Activated T-cell treated with anti-CD3 and anti-CD28 coated beads for 24 hours (primary cell): ENCODE measurements at places on chromosomes 2 and 18.

- DNase-seq, result no peak
Measured at GRCh38 chr2:11678306-11678960, 8.4 kb upstream of the NTSR2 start.

GRCh38 chr2:48844417-48845155 is 89.1 kb upstream of the LHCGR start:
- DNase-seq, result no peak

DNA sequence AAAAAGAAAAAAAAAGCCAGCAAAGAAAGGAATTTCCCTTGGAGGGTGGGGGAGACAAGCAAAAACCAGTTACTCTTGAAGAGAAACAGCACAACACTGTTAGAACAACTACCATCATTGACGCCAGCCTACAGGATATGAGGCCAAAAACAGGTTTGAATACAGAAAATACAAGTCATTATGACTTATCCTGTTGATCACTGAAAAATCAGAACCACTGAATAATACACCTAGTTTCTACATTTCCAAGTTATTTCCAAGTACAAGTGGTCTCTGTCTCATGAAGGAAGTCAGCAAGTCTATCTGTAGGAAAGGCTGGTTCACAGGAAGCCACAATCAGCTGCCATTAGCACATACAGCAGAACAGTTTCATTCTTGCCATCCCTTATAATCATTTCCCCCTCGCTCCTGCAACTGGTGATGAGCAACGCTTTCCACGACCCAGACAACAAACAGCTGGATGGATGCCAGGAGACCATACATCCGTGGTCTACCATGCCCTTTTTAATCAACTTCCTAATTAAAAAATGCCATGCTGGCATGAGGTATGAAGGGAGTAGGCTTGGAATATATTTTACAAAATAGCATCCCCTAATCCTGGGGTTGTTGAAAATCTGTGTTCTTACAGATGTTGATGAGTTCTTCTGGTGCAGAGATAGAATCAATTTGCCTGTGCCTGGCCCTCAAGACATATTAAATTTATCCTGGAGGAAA is 10.4 kb downstream of the MYT1L start:
- DNase-seq, result no peak

GRCh38 chr18:26741758-26742157 is 123.7 kb downstream of the AQP4 start:
- DNase-seq, result no peak

DNA sequence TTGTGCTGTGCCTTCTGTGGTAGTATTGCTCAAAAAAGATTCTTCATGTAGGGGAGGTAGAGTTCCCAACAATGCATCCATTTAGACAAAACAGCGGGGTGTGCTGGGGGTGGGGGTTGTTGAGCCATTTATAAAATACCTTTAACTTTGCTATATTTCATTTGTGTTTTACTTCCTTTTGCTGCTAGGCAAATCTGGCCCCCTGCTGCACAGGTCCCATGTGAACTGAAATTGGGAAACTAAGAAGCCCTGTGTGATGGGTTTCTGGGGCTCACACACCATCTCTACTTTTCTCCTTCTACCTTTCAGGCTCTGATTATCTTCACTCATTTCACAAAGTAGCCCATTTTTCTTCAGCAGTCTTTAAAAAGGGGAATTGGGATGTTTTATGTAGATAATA is 52.7 kb upstream of the ITGA4 start:
- DNase-seq, result no peak

DNA sequence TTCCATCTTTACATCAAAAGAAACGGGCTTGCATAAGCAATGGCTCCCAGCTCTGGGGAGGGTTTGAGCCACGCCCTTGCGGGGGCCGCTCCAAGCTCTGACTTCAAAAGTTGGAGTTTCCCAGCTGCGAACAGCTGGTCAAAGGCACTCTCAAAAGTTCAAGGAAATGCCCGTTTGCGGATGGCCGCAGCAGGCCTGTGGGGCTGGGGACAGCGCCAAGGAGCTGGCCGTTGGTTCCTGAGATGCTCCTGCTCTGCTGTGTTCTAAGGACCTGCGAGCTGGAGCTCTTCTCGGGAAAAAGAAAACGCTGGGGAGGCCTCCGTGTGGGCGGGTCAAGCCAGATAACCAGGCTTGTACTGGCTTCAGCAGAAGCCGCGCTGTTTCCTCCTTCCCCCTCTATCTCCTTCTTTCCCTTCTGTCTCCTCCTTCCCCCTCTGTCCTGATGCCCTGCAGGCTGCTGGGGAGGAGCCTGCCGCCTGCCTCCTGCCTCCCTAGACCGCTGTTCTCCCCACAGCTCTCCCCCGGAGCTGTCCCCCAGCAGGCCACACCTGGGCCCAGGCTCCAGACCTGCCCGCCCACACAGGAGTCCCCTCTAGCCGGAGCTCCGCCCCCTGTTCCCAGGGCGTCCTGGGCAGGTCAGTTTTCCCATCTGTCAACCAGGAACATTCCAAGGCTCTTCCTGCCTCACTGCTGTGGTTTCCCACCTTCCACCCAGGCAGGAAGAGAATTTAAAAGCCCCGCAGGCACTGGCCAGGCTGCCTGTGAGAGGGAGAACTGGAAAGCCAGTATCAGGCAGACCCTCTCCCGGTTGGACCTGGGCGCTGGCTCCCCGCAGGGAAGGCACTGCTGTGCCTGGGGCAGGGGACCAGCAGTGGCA is 14.1 kb downstream of the KLF11 start:
- DNase-seq, result no peak

GRCh38 chr2:112907001-112907949 is 3.7 kb upstream of the IL37 start:
- no peak for DNase-seq

- DNase-seq, result no peak
Measured at GRCh38 chr2:151891566-151892194, 63.5 kb upstream of the ARL5A start.

DNA sequence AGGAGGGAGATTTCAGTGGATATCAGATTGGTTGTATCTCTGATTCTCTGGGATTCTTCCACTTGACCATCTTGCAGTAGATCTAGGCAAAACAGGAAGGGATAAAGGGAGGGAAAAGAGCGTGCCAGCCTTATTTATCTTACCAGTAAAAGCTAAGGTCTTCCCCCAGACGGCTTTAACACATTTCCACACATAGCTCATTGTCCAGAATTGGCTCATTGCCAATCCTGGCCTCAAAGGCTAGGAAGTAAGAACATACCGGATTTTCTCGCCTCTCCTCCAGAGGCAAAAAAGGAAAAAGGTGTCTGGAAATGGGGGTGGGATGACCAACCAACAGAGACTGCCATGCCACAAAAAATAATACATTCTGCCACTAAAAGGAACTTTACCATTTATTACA is 411.6 kb upstream of the NRP2 start:
- no peak for DNase-seq

DNA sequence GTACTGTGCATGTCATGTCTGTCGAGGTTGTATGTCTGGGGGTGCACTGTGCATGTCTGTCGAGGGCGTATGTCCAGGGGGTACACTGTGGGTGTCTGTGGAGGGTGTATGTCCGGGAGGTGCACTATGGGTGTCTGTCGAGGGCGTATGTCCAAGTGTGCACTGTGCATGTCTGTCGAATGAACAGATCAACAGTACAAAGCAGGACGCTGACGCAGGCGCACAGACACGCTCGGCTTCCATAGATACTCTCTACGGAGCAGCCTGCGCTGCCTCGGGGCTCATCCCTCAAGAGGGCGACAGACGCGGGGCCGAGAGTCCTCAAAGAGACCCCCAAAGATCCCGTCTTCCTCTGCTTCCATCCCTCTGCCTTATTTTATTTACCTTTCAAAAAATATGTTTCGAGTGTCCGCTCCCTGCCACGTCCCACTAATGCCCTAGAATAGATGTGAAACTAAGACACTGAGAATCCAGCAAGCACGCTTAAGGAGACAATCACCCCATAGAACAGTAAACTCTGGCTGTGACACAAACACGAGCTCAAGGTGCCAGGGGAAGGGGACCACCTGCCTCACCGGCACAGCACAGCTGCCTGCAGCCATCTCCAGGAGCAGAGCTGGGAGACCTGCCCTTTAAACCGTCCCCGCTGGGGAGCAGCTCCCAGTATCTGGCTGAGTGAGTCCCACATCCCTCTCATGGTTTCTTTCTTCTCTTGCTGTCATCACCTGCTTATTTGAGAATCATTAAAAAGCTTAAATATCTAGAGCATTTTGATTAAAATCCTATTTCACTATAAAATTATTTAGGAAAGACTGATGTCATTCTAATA is 250.5 kb upstream of the MYT1L start:
- DNase-seq, result no peak

- DNase-seq, result no peak
Measured at GRCh38 chr18:6414723-6415417, at the start of gene L3MBTL4. Gene L3MBTL4 (minus strand): TSS chr18:6414911. CDS start chr18:6311625, 103,286 bp downstream.

GRCh38 chr2:202941771-202942170 is 29.7 kb downstream of the CARF start:
- no peak for DNase-seq

DNA sequence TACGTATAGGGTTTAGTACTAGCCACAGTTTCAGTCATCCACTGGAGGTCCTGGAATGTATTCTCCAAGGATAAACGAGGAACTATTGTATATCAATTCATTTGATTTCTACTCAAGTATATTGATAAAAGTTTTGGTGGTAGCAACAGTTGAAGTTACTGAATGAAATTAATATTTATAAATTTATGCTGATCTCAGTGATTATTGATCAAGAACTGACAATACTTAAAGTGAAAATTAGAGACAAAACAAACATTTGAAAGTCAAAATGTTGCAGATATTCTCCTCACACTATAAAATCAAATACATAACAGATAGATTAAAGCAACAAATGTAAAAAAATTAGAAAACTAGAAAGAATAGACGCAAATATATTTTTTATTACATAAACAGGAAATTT is 150.9 kb upstream of the SLC35G4 start:
- no peak for DNase-seq

DNA sequence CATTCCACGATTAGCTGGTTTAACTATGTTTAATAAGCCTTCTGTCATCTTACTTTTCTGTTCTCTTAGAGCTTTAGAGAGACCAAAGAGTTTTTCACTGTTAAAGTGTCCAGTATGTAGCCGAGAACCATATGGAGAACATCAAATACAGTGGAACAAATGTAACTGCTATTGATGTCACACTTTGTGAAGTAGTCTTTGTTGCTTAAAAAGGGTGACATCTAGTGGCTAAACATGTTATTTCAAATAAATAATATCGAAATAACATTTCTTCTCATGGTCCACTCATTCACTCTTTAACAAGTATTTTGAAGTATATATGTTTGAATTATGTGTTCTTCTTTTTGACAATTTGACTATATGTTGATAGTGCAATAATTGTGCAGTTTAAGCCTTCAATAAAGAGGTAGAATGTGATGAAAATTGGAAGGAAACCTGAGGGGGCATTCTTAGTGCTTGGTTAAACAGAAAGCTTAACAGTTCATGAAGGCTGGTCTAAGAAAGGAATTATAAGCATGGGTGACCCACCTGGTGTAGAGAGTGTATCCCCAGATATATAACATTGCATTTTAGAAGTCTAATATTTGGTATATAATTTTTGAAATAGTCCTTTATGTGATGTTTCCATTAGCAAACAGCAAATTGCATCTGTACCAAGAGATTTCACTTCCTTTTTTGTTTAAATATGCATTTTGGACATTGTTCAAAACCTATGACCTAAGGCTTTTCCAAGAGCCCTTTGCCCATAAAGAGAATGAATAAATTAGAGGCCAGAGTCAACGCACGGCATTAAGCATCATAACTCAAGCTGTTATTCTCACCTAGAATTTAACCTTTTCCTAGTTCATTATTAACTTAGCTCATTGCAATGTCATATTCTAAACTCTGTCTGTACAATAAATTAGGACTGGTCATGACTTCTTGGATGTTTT is 112.1 kb downstream of the KYNU start:
- DNase-seq, result no peak

DNA sequence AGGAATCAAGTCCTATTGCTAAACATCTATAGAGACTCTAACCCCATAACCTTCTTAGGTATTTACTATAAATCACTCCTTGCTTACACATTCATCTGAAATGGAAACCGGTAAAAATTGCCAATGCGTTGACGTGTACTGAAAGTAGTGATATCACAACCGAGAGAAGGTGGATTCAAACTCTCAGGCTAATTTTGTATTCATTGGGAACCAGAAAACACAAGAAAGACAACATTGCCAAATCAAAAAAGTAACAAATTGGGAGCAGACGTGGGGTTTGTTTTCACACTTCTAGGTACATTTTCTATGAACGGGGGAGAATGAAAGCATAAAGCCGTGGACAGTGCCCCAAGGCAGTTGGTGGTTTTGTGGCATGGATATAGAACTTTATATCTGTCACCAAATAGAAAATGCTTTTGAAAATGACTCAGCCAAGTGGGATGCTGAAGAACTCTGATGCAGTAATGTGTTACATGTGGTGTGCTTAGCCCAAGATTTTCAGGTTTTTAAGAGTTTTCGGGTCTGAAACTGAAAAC is 155.1 kb upstream of the RASGRP3 start:
- DNase-seq, result peak; percentile 12

GRCh38 chr2:10017313-10017941 is 25.9 kb upstream of the KLF11 start:
- DNase-seq, result no peak

- DNase-seq, result no peak
Measured at GRCh38 chr18:48800876-48801727, 149.7 kb downstream of the SMAD7 start.

- no peak for DNase-seq
Measured at GRCh38 chr2:165536851-165537499, 67.5 kb downstream of the CSRNP3 start.

GRCh38 chr2:212726403-212726802 is 187.8 kb upstream of the ERBB4 start:
- no peak for DNase-seq
